CD4-positive, alpha-beta T cell treated with Interleukin-6 at 100 ng/mL for 8 hours (primary cell): ENCODE measurements at places on chromosomes 11 and 22.

- DNase-seq: no peak
These were observed 59.2 kb upstream of the CRTAM start for GRCh38 chr11:122779047-122779629.

DNA sequence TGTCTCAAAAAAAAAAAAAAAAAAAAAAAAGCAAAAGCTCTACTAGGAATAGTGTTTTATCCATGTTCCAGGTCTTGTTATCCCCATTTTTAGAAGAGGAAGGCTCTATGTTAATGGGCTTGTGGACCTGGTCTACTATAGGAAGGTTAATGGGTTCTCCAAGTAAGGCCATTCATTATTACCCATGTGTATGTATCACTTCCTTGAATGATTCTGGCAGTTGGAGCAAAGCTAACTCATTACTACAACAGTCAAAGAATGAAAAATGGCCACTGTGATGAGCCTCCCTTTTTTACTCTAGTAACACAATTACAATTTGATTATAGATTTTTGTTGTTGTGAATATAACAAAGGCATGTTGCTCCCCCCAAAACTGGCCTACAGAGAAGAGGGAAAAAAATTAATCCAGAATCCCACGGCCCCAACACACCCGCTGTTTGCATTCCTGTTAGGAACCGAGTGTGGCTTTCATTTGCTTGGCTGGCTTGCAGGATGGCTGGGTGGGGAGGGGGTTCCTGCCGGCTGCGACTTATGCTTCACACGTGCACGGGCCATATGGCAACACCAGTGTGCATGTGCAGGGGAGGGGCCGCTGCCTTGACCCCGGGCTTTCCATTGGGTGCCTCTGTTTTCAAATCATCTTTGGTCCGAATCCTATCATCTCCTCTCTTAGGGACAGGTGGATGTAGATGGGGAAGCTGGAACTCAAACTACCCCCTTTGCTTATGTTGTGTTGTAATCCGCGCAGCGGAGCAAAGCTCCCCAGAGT, 148.8 kb downstream of the HIPK3 start:
- no peak for DNase-seq

DNA sequence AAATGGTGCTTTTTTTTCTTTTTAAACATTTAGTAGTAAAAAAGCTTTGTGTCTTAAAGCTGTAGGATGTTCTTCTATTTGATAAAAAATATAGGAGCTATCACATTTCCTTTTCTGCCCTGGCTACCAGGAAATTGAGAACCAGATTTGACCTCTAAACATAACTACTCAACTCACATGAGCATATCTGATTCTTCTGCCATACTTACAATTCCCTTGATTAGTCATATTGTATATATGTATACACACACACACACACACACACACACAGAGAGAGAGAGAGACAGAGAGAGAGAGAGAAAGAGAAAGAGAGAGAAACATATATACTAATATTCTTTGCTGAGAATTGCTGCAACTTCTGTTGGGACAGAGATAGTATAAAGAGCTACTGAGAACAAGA, 23.0 kb upstream of the GDPD4 start:
- DNase-seq: no peak

- DNase-seq: no peak
These were observed 32.0 kb downstream of the TMEM184B start for GRCh38 chr22:38240734-38241252.

GRCh38 chr11:12288212-12288930, 89.0 kb upstream of the PARVA start:
- DNase-seq: peak; percentile 32

GRCh38 chr11:106152824-106153223, 75.4 kb downstream of the AASDHPPT start:
- no peak for DNase-seq

- no peak for DNase-seq
These were observed 3.6 kb downstream of the CHADL start for GRCh38 chr22:41237036-41237706.

GRCh38 chr11:9573775-9574621, 528 bp downstream of the WEE1 start:
- no peak for DNase-seq

DNA sequence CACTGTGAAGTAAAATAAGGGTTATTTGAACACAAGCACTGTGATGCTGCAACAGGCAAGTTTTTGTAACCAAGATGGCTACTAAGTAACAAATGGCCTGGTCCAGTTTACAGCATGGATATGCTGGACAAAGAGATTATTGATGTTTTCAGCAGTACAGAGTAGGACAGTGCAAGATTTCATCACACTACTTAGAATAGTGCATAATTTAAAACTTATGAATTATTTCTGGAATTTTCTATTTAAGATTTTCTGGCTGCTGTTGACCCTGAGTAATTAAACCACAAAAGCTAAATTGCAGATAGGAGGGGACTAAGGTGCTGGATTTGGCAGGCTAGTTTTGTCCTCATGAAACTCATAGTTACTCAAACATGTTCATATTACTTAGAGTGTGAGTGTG, 33.1 kb downstream of the CEP295 start:
- DNase-seq: no peak

- no peak for DNase-seq
These were observed 134.9 kb downstream of the DBX1 start for GRCh38 chr11:20025332-20025840.

DNA sequence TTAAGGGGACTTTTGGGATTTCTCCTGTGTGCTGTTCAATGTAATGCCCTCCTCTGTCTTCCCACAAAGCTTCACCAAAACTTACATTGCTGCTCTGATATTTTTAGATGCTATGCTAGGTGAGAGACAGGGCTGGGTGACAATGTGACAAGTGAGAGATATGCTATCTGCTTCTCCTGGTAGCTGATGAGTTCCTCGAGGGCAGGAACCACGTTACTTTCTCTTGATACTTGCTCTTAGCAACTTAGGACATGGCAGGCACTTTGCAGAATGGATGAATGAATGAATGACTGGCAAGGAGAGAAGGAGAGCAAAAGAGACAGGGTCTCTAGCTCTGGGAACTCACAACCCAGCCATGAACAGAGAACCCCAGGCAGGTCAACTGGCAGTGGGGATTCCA, 115.4 kb downstream of the C11orf58 start:
- no peak for DNase-seq

GRCh38 chr11:17875891-17876290, 137.0 kb downstream of the SERGEF start:
- DNase-seq: no peak

GRCh38 chr22:23767673-23768548, at the start of gene CHCHD10:
Gene CHCHD10 (minus strand): TSS chr22:23767972. CDS start chr22:23767874, 98 bp downstream.
- DNase-seq: peak; percentile 70

DNA sequence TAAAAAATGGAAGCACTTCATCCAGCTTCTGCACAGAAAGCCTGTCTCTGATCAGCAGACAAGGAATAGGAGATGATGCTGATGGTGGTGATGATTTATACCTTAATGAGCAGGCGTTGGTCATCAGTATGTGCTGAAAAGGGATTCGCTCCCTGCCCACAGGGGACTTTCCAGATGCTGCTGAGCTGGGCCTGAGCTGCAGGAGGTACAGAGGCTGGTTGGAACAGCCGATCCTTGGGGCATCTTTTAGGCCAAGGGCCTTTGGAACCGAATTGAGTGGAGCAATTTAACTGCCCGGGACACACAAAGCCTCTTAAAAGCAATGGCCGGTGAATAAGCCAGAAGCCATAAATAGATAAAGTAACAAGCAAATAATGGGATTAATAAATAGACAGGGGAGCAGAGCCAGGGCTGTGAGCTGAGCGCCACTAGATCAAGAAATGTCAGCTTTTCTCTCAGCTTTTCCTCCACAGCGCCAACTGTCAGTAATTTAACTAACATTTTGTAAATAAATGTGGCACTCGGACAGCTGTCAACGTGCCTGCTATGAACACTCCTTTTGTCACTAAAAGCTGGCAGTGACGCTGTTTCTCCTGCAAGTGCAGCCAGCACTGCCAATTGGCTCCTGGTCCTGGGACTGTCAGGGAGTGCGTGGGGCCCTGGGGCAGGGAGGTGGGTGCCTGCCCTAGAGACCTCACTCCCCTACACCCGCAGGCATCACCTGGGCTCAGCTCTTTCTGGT, 562.3 kb downstream of the NTM start:
- DNase-seq: no peak

GRCh38 chr11:6229911-6230310, 4.5 kb downstream of the FHIP1B start:
- DNase-seq: peak; percentile 19

- DNase-seq: no peak
These were observed 14.6 kb downstream of the DKK3 start for GRCh38 chr11:11993839-11994238.

- DNase-seq: no peak
These were observed 30.7 kb downstream of the PDE2A start for GRCh38 chr11:72643547-72643946.

- DNase-seq: no peak
These were observed 99.4 kb downstream of the PDE2A start for GRCh38 chr11:72574548-72575460.

- no peak for DNase-seq
These were observed 2.9 kb downstream of the C11orf87 start for GRCh38 chr11:109424901-109425300.

GRCh38 chr22:30386608-30386959, 627 bp downstream of the RNF215 start:
- DNase-seq: no peak

DNA sequence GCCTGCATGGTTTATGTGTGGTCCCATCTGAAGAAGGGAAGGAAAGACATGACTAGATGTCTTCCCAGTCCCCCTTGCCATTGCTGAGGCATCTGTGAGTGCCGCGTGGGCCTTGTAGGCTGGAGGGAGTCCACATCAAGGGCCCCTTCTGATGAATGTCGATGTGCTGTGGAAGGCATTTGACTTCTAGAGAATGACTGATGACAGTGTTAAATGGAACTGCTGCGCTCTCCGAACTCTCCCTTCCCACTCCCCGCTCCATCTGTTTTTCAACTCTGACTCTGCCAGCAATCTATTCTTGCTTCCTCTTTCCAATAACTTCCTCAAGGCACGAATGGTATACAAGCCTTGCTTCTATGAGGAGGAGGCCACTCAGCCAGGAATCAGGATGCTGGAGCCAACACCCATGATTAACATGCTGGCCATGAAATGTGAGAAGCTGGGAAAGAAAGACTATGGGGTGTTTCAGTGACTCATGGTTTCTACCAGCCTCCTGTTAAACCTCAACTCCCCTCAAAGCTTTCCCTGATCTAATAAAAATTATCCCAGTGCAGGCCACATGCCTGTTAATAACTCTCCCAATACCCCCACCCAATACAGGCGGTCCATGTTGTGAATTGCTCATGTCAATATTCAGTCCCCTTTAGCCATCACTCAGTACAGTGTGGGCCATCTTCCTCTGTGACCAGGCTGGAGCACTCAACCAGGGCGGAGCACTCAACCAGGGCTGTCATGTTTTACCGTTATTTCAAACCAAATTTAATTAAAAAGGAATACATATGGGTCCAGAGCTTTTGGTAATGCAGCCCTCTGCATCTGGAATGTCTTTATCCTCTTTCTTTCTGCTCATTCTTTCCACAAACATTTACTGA, 46.4 kb upstream of the TBCEL start:
- no peak for DNase-seq

DNA sequence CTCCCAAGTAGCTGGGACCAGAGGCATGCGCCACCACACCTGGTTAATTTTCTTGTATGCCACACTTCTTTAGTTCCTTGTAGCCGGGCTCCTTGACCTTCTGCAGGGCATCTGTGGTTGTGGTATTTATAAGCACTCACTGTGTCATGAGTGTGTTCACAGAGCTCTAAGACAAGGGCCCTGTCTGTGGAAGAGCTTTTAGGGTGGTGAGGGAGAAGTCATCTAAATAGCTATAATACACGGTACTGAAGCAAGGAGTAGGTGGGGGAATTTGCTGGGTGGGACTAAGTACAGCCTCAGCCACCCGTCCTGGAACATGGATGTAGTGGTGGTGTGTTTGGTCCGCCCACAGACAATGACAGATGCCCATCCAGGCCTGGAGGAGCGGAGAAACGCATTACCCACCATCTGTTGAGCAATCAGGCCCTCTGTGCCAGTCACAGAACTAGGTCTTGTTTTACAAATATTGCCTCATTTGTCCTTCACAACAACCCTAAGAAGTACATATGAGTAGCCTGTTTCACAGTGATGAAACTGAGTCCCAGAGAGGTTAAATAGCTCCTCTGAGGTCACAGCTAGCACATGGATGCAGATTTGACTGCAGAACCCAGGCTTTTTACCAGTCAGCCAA, 10.1 kb downstream of the ACO2 start:
- no peak for DNase-seq

DNA sequence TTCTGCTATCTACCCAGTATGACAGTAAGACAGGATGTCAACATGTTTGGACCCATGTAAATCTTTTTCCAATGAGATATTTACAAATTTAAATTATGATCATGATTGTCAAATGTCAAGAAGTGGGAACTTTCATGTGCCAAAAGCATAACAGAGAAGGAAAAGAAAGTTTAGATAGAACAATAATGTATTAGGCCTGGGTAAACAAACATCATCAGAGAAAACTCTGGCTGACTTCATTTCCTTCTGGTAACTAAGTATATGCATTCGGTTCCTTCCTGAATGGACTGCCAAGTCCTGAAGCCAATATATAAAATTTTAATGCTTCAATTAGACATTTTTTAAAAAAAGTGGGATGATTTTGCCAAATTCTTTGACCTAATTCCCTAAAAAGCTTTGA, 16.5 kb downstream of the RNF141 start:
- no peak for DNase-seq

- peak; percentile 45 for DNase-seq
These were observed 2.4 kb downstream of the MAPK11 start for GRCh38 chr22:50267591-50268390.

GRCh38 chr22:20786536-20786979, 12.6 kb downstream of the SERPIND1 start:
- DNase-seq: no peak

GRCh38 chr22:17348464-17349103, 20.7 kb upstream of the CECR2 start:
- DNase-seq: no peak

- no peak for DNase-seq
These were observed 1.1 kb upstream of the ATP6V1E1 start for GRCh38 chr22:17629641-17630040.

DNA sequence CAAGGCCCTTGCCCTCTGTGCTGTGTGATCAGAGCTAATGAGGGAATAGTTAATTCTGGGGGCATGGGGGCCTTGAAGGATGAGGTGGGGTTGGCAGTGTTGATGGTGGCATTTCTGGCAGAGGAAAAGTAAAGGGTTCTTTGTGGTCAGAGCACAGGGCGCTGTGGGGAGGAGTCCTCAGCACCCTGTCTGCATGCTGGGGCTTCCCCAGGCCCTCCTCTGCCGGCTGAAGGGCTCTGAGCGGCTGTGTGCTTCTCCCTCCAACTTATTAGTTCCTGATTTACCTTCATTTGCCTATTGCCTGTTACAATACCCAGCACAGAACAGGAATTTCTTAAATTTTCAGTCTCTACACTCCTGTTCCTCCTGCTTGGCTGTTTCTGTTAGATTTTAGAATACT, 122.8 kb downstream of the HIPK3 start:
- DNase-seq: no peak
